ENCODE measurements at places on chromosomes 12 and 14.

DNA sequence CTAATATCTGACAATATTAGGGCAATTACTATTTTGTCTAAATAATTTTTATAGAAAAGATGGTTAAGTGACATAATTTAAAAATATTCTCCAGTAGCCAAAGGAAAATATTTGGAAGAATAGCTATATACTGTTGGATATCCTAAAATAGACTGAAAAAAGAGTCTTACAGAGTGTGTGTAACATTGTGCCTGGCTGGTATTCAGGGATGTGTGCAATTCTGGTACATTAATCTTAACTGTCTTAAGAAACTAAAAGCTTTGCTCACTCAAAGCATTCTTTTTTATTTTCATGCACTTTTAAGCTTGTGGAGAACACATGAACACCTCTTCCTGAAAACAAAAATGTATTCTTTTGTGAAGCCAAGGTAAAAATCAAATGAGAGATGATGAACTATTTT, 10.1 kb upstream of the NR2C1 start:
- DNase-seq: no peak

- DNase-seq: no peak
Observed at GRCh38 chr12:131793243-131794022, 34.8 kb upstream of the MMP17 start.

DNA sequence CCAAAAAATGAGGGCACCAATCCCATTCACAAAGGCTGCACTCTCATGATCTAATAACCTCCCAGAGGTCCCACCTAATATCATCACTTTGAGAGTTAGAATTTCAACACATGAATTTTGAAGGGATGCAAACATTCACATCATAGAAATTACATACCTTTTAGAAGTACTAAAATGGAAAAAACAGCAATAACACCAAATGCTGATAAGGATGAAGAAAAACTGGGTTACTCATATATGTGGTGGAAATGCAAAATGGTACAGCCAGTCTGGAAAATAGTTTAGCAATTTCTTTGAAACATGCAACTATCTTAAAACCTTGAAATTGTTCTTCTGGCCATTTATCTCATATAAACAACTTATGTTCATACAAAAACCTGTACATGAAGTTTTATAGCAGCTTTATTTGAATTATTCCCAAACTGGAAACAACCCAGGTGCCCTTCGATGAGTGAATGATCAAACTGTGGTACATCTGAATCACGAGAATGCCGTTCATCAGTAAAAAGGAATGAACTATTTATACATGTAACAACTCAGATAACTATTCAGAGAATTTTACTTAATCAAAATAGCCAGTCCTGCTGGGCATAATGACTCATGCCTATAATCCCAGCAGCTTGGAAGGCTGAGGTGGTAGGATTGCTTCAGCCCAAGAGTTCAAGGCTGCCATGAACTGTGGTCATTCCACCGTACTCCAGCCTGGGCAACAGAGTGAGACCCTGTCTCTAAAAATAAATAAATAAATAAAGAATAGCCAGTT, 109.4 kb upstream of the SSTR1 start:
- DNase-seq: no peak

DNA sequence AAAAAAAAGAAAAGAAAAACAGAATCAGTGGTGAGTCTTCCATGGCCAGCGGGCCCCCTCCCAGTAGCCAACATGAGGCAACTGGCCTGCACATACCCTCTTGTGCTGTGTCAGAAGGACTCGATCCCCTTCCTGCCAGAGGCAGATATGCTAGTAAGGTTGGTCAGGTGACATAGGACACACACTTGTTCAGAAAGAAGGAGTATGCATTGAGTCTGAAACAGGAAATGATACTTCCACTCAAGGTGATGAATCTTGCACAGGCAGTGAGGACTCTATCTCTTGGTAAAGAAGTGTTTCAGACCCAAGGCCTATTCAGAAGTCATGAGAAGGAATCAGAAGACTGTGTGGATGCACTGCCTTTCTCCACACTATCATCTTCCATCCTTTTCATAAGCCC, 269.7 kb upstream of the FAR2 start:
- DNase-seq: no peak

- DNase-seq: peak; percentile 7
Observed at GRCh38 chr12:41067941-41068645, 120.0 kb upstream of the PDZRN4 start.

DNA sequence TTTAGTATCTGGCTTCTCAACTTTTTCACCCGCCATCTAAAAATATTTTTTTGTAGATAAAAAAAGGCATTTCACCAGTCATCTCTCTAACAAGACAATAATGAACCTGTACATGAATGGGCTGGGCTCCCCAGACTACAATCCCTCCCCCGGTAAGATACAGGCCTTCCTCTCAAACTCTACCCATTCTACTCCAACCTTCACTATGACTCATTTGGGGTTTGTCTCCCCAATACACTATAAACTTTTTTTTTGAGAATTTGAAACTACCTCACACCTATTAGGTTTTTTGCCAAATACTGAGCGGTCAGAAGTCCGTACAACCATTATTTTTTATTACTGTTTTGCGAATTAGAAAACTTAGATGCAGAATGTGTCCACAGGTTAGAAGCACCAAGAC, 784 bp downstream of the RPL6 start:
- no peak for DNase-seq

GRCh38 chr12:47419497-47419896, 286.3 kb downstream of the RPAP3 start:
- DNase-seq: no peak

- no peak for DNase-seq
Observed at GRCh38 chr12:119869720-119870119, 7.4 kb downstream of the CIT start.

- DNase-seq: no peak
Observed at GRCh38 chr14:68561531-68562007, 231.3 kb downstream of the ZFP36L1 start.
